ENCODE measurements at places on chromosomes 7 and 10.

DNA sequence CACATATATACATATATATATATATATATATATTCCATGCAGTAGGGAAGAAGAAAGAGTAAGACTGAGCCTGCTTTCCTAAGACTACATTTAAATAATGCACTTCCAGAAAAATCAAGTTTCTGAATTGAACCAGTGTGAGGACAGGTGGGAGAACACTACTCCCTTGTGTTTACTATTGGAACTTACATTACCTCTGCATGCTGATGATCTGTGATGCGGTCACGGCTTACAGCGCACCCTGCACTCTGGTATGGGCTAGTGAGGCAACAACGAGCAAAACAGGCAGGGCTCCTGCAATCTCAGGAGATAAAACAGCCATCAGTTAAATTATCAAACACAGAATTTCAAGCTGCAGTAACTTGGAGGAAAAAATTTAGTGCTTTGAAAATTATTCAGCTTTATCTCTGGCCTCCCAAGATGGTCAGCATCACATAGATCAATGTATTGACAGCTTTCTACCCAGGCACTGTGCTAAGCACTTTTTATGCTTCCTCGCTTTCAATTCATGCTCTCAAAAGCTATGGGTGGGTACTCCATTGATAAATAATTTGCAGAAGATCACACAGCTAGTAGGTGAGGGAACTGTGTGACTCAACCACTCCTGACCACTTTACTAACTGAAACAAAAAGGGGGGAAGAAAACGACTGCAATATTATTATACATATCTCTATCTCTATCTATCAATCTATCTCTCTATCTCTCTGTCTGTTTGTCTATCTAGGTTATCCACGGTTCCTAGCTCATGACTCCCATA is 20.5 kb upstream of the SLC16A12 start:
- DNase-seq = no peak

- no peak for DNase-seq
Measured at GRCh38 chr10:128870830-128871597, 596.0 kb upstream of the MGMT start.

DNA sequence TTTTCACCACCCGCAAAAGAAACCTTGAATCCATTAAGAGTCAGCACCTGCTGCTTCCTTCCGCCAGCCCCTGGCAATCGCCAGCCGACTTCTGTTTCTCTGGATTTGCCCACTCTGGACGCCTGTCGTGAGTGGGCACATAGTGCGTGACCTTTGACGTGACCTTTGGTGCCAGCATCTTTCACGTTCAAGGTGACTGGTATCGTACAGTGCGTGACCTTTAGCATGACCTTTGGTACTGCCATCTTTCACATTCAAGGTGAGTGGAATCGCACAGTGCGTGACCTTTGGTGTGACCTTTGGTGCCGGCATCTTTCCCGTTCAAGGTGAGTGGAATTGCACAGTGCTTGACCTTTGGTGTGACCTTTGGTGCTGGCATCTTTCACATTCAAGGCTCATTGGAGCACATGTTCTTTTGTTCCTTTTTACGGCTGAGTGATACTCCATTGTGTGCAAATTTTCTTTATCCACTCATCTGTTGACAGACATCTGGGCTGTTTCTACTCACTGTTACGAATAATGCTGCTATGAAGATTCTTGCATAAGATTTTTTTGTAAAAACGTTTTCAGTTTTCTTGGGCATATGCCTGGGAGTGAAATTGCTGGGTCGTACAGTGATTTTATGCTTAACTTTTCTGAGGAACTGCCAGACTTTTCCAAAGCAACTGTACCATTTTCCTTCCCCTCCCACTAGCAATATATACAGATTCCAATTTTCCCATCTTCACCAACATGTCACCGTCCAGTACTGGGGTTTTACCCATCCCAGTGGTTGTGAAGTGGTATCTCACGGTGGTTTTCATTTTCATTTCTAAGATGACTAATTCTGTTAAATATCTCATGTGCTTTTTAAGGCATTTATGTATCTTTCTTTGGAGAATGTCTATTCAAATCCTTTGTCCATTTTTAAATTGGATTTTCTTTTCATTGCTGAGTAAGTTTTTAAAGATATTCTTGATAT is 145.3 kb downstream of the DIP2C start:
- DNase-seq = no peak

DNA sequence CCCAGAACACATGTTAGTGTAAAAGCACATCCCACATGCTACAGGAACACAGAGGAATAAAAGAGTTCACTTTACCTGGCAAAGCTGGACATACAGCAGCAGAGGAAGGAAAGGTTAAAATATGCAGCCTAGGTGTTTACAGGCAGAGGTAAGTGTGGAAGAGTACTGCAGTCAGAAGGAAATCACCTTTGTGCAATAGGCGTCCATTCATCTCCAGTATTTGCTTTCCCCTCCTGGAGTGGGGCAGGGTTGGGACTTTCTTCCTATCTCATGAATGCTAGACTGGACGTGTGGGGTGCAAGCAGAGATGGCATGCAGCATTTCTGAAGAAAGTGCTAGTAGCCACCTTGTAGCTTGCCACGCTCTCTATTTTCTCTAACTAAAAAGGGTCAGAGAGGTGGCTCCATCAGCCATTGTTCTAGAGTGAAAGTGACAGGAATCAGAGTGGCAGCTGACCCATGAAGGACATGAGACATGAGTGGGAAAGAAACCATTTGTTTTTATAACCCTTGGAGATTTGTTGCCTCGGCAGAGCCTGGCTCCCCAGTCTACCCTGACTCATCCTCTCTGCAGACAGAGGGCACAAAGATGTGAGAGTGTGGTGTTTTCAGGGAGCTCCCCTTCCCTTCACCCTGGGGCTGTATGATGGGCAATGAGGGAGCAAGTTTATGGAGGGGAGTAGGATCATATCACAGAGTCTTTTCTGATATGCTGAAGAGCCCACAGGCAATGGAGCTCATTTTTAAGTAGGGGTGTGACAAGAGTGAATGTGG is 101.2 kb upstream of the SEC61G start:
- DNase-seq = no peak

GRCh38 chr7:3552499-3552898 is 251.4 kb downstream of the SDK1 start:
- no peak for DNase-seq

GRCh38 chr7:143299840-143300239 is 11.7 kb downstream of the CASP2 start:
- peak; percentile 1 for DNase-seq

- DNase-seq = no peak
Measured at GRCh38 chr7:129427526-129428045, 6.6 kb upstream of the STRIP2 start.

DNA sequence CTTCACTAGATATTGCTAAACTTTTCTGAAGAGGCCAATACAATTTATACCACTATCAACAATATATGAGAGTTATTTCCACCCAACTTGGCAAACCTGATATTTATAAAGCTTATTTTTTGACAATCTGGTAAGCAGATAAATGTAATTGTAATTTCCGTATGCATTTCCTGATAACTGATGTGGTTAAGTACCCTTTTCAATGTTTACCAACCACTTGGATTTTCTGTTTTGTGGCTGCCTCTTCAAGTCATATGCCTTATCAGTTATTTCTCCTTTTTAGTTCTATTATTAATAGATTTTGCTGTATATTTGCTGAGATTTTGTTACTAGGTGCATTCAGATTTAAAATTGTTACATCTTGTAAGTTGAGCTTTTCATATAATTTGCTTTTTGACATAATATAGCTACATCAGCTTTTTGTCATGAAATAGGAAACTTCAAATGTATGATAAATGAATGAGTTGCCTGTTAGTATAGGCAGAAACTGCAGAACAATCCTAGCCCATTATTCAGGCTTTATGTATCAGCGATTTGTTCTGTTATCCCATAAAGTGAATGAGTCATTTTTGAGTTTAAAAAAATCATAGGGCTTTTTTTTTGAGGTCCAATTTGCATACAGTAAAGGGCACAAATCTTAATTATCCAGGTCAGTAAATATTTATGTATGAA is 11.5 kb downstream of the SGPL1 start:
- no peak for DNase-seq
